ENCODE measurements at places on chromosomes 5 and 9.

- DNase-seq, result no peak
Measured at GRCh38 chr5:116898917-116899316, 324.3 kb upstream of the SEMA6A start.

DNA sequence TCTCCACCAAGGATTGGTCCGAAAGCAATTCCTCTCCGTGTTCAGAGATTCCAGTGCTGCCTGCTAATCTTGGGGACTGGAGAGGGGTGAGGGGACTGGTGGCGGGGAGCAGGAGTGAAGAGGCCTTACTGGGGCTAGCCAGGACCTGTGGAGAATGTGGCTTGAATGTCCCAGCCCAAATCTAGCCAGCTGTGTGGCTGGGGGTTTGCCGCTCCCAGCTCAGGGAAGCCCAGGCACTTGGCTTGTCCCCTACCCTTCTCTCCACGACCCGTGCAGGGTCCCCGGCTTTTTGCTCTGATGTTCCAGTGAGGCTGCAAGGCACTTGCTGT, 2.4 kb downstream of the N4BP3 start:
- DNase-seq, result no peak

DNA sequence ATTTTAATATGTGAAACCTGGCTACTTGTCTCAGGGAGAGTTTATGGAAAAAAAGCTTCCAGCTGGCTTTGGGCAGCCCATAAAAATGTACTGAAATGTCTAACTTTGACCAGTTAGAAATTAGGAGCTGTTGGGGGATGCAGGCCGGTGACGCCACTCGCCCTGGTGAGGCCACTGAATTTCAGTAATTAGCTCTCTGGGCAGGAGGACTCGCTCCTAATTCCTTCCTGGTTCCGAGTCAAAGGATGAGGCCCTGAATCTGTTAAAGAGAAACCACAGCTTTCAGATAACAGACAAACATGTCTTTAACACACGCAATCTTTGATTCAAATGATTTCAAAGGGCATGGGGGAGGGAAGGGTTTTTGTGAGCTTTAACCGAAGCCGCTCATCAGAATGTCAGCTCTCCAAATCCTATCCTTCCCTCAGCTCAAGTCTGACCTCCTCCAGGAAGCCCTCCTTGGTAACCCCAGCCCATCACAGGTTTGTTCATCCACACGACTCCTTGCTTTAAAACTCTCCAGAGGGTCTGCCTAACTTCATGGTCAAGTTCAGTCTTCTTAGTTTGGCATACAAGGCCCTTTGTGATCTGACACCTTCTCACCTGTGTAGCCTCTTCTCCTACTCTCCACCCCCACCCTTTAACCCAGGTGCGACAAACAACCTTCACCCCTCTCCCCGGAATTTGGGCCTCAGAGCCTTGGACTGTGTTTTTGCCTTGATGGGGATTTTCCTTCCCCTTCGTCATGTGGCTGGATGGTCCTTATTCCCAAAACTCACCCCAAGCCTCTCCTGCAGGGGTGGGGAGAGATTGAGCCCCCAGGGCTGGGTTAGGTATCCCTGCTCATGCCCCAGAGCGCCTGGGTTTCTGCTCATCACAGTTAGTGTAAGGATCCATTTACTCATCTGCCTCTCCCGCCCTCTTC, 13.6 kb upstream of the PHF19 start:
- no peak for DNase-seq

DNA sequence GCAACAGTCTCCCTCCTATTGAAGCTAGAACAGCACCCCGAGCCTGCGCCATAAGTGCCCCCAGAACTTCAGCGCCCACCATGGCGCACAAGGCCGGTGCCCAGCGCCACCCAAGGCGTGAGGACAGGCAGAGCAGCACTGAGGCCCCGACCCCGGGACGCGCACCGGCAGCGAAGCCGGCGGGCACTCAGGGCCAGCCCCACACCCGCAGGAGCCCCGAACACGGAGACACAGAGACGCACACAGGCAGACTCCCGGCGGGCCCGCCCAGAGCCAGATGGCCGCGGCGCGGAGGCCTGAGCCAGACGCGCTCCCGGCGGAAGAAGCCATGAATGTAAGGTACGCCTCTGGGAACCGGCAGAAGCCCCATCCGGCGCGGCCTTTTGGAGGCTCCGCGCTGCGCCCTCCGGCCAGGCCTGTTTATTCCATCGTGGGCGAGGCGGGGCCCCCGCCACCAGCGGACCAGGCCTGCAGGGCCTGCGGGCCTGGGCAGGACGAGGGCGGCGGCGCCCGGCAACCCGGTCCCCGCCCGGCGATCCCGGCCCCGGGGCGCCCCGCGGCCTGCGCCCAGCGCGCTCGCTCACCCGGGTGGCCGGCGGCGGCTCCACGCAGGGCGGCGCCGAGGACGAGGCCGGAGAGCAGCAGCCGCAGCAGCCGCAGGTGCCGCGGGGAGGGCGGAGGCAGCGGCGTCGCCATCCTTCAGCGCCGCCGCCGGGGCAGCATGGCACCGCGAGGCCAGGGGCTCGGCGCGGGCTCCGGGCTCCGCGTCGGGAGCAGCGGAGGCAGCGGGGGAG, 486 bp downstream of the NPDC1 start:
- DNase-seq, result peak; percentile 25

- DNase-seq, result peak; percentile 46
Measured at GRCh38 chr5:148904440-148904839, 78.0 kb downstream of the ADRB2 start.

- DNase-seq, result no peak
Measured at GRCh38 chr5:147675168-147675567, 107.4 kb downstream of the JAKMIP2 start.

- no peak for DNase-seq
Measured at GRCh38 chr9:35054871-35055644, 17.4 kb downstream of the VCP start.

GRCh38 chr9:82116556-82116955, 128.0 kb downstream of the SPATA31D1 start:
- DNase-seq, result peak; percentile 57

GRCh38 chr5:1112596-1113331, 901 bp upstream of the SLC12A7 start:
- no peak for DNase-seq

GRCh38 chr5:67246108-67246507, 49.5 kb upstream of the CD180 start:
- peak; percentile 82 for DNase-seq

- peak; percentile 38 for DNase-seq
Measured at GRCh38 chr5:44388321-44389089, 715 bp downstream of the FGF10 start.

GRCh38 chr5:88667496-88668201, 215.3 kb downstream of the MEF2C start:
- DNase-seq, result no peak

- no peak for DNase-seq
Measured at GRCh38 chr5:141272906-141273305, 27.7 kb downstream of the PCDHB15 start.

DNA sequence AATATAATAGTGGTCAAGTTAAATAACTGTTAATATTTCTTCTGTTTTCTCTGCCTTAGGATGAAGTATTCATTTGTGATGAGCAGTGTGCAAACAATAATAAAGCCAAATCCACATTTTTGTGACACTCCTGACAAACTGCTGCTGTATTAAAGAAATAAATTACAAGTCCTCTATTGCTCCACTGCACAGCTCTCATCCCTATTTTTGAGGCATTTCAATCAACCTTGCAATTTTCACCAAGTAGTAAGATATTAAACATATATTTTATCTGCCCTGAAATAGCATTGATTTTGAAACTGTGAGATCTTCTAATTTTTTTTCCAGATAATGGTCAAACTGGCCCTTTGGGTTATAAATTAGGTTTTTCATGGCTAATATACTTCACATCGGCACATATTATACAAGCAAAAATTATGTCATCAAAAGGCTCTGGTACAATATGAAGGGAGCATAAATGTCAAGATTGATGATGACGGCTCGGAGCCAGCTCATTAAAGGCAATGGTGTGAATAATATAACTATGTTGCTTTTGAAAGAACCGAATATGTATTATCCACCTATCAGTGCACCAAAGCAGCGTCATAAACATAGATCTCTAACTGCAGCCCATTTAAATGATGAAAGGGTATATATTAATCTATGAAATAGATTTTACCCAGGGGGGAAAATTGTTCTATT, 764.9 kb downstream of the DNAH5 start:
- DNase-seq, result no peak

DNA sequence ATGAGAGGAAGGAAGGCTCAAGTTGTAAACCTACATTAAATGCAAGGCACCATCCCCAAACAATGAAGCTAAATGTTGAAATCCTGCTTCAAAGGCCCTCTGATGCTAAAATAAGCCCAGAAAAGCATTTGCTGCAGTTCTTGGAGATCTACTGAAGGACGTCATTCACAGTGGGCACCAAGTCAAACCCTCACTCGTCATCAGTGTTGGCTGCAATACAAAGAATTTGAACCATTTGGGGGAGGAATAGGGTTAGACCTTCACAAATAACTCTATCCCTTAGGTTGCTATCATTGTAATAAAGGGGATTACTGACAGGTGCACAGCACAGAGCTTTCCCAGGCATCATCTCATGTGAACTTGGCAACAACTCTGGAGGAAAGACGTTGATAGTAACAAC, 9.3 kb upstream of the MEGF9 start:
- DNase-seq, result peak; percentile 78

- DNase-seq, result no peak
Measured at GRCh38 chr5:74552101-74552500, 88.4 kb downstream of the ENC1 start.

- no peak for DNase-seq
Measured at GRCh38 chr9:109401990-109402318, 81.1 kb upstream of the EPB41L4B start.

DNA sequence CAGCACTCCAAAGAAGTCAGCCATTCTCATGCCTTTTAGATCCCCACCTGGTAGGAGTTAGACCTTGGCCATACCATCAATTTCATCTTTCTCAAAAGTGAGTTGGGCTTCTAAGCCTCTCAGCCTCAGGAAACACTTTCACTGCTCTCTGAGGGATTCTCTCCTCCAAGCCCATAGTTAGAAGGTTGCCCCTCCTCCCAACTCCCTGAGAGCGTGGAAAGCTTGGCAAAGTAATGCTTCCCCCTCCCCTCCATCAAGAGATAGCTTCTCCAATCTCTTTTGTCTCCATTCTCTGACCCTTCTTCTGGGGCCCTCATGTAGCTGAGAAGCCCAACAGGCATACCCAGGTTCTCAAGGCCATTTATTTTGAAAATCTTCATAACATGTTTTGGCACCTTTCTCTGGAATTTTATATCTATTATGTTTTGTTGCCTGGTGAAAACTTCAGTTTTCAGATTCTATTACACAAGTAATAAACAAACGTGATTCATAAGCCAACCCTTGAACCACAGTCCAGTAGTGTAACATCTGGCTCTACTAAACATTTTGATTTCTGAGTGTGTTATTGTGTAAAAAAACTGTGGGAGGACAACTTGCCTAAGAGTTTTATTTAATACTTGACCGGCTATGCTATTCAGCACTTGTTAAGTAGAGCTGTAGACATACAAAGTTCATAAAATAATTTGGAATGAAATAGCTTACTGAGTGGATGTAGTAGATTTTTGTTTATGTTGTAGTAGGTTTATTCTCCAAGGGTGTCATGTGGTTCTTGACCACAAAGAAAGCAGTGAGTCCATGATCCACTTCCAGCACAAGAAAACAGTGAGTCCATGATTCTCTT, 17.1 kb downstream of the LVRN start:
- DNase-seq, result peak; percentile 97

DNA sequence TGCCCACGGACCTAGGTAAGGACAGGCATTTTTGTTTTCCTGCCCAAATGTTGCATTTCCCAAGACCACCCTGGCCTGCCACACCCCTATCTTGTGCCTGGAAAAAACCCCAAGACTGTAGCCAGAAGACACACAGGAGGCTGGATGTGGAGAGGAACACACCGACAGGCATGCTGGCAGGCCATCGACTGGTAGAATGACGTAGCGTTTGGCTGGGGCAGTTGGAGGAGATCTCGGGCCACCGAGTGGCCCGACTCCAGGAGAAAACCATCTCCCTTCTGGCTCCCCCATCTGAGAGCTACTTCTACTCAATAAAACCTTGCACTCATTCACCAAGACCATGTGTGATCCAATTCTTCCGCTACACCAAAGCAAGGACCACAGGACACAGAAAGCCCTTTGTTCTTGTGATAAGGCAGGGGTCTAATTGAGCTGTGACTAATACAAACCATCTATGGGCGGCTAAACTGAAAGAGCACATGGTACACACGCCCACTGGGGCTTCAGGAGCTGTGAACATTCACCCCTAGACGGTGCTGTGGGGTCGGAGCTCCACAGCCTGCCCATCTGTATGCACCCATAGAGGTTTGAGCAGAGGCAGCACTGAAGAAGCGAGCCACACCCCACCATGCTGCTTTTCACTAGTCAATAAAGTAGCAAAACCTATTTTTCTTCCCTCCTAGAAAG, 38.9 kb upstream of the N4BP3 start:
- DNase-seq, result no peak

GRCh38 chr5:170443624-170444023, 54.5 kb upstream of the KCNMB1 start:
- DNase-seq, result no peak

- no peak for DNase-seq
Measured at GRCh38 chr5:133658327-133658726, 46.0 kb upstream of the FSTL4 start.

- peak; percentile 75 for DNase-seq
Measured at GRCh38 chr5:116009806-116010205, 22.5 kb upstream of the ARL14EPL start.

GRCh38 chr5:72955143-72955767, 586 bp upstream of the FCHO2 start:
- DNase-seq, result no peak

GRCh38 chr5:14587150-14587549, 5.6 kb downstream of the OTULINL start:
- DNase-seq, result no peak

- no peak for DNase-seq
Measured at GRCh38 chr5:1547236-1547635, 23.5 kb upstream of the LPCAT1 start.

- no peak for DNase-seq
Measured at GRCh38 chr9:120436983-120437475, 142.9 kb downstream of the CDK5RAP2 start.

DNA sequence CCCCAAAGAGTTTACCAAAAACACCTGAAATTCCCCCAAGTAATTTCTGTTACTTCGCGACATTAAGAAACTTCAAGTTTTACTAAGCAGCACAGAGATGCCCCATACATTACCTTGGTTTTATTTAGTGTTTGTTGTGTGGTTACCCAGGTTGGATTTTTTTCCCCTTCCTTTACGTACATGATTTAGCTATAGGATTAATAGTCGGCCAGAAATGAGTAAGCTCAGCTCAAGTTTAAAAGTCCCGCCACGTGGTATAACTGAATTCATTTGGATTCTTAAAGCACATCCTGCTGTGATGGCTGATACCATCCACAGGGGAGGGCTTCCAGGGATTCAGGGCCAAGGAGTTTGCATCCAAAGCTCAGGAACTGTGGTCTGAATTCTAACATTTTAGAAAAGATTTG, 75.9 kb downstream of the DAP start:
- DNase-seq, result no peak

DNA sequence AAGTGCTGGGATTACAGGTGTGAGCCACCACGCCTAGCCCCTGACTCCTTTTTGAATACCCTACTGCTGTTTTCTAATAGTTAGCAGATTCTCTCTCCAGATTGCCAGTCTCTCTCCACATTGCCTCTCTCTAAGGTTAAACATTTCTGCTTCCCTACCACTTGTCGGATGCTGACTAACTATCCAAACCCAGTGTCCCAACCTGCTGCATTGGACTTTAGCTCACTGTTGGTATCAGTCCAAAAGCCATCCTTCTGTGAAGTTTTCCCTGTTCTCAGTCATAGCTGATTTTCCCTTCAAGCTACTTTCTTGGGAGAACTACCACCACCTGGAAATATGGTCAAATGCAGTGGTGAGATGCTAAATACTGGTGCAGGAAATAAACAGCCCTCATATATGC, 48.7 kb downstream of the TLR4 start:
- DNase-seq, result no peak
